Stimulated activated CD8-positive, alpha-beta memory T cell treated with anti-CD3 and anti-CD28 coated beads, Interleukin-4, amount 100 ng/mL, for 4 hours (primary cell): ENCODE measurements at places on chromosomes 2 and 18.

DNA sequence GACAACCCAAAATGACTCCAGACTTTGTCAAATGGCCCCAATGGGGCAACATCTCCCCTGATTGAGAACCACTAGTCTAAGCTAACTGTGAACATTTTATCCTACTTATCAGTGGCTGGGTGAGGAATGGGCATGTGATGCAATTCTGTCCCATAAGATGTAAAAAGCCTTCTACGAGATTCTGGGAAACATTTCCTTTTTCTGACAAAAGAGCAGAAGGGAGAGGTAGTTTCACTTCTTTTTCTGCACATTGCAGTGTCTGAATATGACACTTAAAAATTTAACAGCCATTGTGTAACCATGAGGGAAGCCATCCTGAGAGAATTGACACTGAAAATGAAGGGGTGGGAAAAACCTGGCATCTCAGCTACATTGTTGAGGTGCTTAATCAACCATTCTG is 17.3 kb upstream of the MARCHF4 start:
- DNase-seq, result no peak

GRCh38 chr2:96866986-96867755 is 2.7 kb downstream of the SEMA4C start:
- no peak for DNase-seq

GRCh38 chr2:144415386-144415785 is 104.5 kb downstream of the ZEB2 start:
- no peak for DNase-seq

GRCh38 chr2:216073773-216074172 is 7.8 kb downstream of the PECR start:
- DNase-seq, result no peak

GRCh38 chr2:231710799-231711676 is 2.7 kb downstream of the PTMA start:
- no peak for DNase-seq

GRCh38 chr2:55441280-55441892 is 21.7 kb upstream of the CCDC88A start:
- no peak for DNase-seq

GRCh38 chr2:96912346-96913116 is 42.7 kb upstream of the SEMA4C start:
- DNase-seq, result no peak

GRCh38 chr2:185417111-185417510 is 321.5 kb upstream of the FSIP2 start:
- DNase-seq, result no peak

GRCh38 chr2:71711133-71711855 is 257.9 kb downstream of the DYSF start:
- DNase-seq, result no peak

- no peak for DNase-seq
Measured at GRCh38 chr2:15939854-15940660, at the start of gene MYCN. Gene MYCN (plus strand): TSS chr2:15940550. CDS start chr2:15942065, 1,515 bp downstream.
